Activated CD4-positive, alpha-beta T cell treated with anti-CD3 and anti-CD28 coated beads for 48 hours (primary cell): ENCODE measurements at places on chromosomes 5 and 9.

DNA sequence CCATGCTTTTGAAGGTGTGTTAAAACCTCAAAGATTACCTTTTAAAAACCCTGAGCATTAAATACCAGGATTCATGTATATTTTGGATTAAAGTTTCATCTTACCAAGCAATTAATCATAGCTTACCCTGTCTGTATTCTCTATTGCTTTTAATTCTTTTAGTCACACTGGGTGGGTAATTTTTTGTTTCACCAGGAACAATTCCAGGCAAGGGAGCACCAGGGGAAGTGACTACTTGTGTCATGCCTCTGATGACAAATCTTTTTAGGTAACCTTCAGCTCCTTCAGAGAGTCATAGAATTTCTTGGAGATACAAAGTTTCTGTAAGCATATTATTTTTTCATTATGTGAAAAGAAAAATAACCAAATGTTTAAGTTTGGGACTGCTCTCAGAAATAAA, 33.4 kb upstream of the ANXA1 start:
- DNase-seq = no peak

- DNase-seq = no peak
These were observed 16.1 kb downstream of the CPLX2 start for GRCh38 chr5:175887463-175887862.

DNA sequence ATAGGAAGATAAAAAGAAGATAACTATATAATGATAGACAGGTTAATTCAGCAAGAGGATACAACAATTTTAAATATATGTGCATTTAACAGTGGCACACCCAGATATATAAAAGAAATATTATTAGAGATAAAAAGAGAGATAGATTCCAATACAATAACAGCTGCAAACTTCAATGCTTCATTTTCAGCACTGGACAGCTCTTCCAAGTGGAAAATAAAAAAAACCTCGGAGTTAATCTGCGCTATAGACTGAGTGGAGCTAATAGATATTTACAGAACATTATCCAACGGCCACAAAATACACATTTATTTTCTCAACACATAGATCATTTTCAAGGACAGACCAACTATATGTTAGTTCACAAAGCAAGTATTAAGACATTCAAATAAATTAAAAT, 1229.5 kb upstream of the CDH6 start:
- no peak for DNase-seq

GRCh38 chr9:136881691-136882108, 4.6 kb upstream of the TRAF2 start:
- peak; percentile 80 for DNase-seq

DNA sequence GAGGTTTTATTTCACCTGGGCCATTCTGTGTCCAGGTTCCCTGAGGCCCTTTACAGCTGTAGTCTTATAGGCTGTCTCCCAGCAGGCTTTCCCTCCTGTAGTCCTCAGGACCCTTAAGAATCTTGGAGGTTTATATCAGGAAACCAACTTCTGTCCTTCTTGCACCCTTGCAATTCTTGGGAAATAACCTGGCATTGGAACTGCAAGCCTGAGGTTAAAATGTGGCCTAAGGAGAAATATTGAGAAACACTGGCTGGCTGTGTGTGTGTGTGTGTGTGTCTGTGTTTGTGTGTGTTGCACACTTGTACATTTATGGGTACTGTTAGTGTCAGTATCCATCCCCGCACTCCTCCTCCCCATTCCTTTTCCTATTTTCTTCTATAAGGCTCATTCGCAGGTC, 168.9 kb downstream of the PAPPA start:
- DNase-seq = no peak

DNA sequence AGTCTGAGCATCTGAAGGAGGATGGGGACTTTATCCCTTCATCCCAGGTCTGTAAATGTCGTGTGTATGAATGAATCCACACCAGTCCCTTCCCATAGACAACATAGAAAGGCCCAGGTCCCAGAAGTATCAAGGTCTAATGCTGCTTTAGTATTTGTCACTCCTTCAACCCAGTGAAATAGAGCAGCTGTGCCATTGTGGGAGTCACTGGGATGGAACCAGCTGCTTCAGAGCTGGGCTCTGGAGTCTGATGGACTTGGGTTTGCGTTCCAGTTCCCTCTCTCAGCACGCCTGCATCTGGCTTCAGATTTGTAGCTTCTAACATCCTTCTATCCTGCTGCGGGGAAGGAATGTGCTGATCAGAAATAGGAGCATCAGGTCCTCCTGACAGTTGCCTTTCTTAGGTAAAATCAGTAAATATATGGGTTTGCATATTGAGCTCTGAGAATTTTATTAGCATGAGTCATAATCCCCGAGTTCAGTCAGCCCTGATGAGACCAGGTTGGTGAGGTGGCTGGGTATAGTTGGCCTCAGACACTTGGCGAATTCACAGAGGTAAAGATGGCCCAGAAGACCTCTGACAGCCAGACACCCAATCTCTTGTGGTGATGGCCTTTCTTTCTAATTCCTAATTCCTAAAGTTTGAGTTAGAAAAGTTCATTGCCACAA, 10.1 kb downstream of the ACO1 start:
- DNase-seq = no peak

DNA sequence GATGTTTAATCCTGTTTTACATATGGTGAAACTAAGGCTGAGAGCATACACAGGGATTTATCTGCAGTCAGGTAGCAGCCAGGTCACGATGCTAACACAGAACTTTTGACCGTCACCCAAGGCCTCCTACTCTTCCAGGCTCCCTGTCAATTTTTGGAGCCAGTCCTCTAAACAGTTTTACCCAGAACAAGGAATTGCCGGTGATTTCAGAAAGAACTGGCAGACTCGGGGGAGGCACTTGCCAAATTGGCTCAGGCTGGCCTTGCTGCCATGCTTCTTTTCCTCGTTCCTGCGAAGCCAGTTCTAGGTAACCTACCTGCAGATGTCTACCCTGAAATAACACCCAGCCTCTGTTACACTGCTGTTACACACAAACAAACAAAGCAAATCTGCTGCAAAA, 21.2 kb downstream of the GRIA1 start:
- no peak for DNase-seq

DNA sequence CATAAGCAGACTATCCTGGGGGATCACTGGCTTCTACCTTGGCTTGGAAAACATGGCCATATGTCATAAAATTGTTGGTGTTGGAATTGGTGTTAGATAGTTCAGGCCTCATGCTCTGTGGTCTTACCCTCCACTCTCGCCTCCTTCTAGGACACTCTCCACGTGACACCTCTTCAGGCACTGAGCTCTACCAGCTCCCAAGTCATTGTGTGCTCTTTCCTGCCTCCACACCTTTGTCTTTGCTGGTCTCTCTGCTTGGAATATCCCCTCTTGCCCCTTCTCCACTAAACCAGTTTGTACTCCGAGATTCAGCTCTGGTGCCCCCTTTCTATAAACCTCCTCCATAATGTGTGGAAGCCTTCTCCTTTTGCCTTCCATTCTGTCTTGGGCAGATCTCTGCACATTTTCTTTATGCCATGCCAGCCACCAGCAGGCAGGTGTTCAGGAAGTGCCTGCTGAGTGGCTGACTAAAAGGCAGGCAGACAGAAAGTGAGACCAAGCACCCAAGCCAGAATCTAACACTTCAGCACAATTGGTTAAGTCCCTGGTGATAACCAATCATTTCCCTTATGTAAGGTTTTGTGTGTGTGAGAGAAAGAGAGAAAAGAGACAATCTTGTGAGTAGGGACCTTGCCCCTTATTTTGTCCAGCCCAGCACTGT, 37.7 kb downstream of the SAR1B start:
- peak; percentile 31 for DNase-seq

- DNase-seq = no peak
These were observed 143.8 kb upstream of the PIK3R1 start for GRCh38 chr5:68071736-68072135.

GRCh38 chr9:96555567-96556386, 63.9 kb downstream of the CDC14B start:
- no peak for DNase-seq

GRCh38 chr5:107526-107925, 15.6 kb downstream of the PLEKHG4B start:
- no peak for DNase-seq

DNA sequence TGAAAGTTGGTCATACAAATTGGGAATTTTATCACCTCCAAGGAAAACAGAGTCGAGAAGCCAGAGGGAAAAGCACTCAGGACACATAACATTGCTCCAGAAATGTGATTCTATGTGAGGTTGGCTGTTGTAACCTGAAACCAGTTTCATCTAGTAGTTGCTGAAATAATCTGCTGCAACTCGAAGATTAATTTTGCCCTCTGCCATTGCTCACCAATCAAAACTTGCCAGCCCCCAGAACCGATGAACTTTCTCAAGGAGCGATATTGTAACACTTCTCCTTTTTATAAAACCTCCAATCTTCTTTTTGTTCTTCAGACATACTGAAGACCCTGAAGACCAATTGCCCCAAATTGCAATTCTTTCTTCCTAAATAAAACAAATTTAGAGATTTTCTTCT, 31.1 kb downstream of the C5orf58 start:
- DNase-seq = no peak

GRCh38 chr9:95107001-95107749, 210.3 kb downstream of the FANCC start:
- no peak for DNase-seq

GRCh38 chr5:170861917-170862766, at the start of gene RANBP17:
Gene RANBP17 (plus strand): TSS chr5:170862018.
- peak; percentile 2 for DNase-seq

GRCh38 chr9:84519413-84519812, 150.1 kb upstream of the NTRK2 start:
- no peak for DNase-seq

DNA sequence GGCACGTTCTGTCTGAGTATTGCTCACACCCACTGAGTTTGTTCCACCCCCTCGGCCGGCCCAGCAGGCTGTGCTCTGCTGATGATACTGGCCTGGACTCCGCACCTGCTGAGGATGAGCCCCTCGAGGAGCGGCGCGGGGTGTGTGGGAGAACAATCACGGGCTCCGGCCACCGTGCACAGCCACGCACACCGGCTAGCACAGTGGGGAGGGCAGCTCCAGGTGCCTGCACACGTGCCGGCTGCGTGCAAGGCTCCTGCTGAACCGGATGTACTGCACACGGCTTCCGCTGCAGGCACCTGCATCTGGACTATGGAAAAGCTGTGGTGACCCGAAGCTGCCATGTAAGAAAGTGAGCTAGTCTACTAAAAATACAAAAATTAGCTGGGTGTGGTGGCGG, 485.2 kb upstream of the CDH9 start:
- DNase-seq = no peak

DNA sequence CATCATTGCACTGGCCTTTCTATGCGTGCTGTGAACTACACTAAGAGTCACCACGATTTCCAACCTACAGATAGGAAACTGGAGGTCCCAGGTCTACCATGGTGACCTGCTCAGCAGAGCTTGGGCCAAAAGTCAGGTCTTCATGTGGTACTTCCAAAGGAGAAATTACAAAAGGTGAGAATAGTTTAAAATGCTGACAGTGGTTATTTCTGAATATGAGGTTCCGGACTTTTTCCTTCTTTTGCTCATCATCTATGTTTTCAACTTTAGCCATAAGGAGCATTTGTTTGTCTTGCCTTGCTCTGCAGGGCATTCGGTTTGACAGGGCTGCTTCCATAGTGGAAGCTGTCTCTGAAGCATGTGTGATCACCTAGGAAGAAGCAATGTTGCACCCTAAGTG, 282.1 kb upstream of the IRX1 start:
- no peak for DNase-seq

DNA sequence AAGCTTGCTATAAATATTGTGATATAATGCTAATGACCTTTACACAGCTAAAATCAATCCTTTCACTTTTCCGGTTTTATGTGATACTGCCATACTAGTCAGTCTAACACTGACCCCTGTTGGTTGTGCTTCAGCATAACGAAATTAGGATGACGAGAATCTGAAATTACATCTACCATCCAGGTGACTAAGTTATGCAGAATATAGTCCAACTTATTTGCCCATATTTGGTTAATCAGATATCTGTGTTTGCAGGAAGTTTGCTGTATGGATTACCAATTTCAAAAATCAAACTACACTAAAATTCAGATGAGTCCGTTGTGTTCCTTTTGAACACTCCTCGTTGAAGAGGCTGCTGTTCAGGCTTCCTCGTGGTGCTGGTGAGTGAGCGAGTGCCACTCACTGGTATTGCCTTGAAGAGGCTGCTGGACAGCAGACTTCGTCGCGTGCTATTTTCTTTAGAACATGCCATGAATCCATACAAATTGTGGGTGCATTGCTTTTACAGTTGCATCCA, 32.5 kb downstream of the TENT4A start:
- no peak for DNase-seq

DNA sequence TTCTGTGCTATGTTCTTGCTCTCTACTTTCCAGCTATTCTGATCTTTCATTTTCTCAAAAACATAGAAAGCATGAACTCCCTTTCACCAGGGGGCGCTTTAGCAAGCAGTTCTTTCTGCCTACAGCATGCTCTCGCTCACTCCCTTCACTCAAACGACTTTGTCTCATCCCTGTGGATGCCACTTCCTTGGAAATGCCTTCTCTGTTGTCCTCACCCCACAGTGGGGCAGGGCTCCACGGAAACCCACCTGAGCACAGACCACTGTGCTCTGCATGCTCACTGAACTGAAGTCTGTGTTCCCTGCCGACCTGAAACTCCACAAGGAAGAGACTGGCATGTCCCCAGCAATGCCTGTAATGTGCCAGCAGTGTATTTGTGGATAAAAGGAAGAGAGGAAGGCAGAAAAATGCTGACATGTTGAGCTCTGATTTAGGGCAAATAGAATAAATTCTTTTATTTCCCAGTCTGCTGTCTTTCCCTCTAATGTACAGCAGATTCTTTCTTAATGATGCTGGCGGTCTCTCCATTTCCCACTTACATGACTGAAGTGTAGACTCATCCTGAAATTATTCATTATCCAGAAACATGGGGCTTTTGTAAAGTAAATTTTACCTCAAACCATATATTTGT, 4.9 kb upstream of the ROR2 start:
- DNase-seq = peak; percentile 48

DNA sequence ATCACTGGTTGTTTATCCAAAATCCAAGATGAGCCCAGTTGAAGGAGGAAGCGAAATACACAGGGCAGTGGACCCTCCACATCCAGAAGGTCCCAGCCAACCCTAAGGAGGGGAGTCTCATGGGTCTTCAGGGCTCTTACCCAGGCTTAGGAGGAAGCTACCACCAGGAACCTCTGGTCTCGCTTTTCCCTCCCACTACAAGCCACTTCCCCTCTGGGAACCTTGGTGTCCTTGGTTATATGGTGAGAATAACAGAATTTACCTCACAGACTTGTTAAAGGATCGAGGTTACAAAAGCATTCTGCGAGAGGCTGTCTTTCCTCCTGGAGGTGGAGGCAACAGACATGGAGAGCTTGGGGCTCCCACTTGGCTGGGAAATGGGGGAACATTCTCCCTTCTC, 3.4 kb downstream of the HIGD2A start:
- no peak for DNase-seq

GRCh38 chr5:95773335-95774059, 42.4 kb downstream of the RHOBTB3 start:
- no peak for DNase-seq

- DNase-seq = no peak
These were observed 142.9 kb downstream of the HSD17B3 start for GRCh38 chr9:96158909-96159575.

GRCh38 chr9:92094655-92095054, 20.6 kb downstream of the SPTLC1 start:
- peak; percentile 60 for DNase-seq

GRCh38 chr9:77453825-77454647, 194.1 kb downstream of the GNA14 start:
- no peak for DNase-seq
